Stimulated activated CD4-positive, alpha-beta T cell treated with anti-CD3 and anti-CD28 coated beads, Interleukin-1b, Interleukin-23, amount 100 ng/mL, for 1 hour (primary cell): ENCODE measurements at places on chromosomes 7 and 10.

DNA sequence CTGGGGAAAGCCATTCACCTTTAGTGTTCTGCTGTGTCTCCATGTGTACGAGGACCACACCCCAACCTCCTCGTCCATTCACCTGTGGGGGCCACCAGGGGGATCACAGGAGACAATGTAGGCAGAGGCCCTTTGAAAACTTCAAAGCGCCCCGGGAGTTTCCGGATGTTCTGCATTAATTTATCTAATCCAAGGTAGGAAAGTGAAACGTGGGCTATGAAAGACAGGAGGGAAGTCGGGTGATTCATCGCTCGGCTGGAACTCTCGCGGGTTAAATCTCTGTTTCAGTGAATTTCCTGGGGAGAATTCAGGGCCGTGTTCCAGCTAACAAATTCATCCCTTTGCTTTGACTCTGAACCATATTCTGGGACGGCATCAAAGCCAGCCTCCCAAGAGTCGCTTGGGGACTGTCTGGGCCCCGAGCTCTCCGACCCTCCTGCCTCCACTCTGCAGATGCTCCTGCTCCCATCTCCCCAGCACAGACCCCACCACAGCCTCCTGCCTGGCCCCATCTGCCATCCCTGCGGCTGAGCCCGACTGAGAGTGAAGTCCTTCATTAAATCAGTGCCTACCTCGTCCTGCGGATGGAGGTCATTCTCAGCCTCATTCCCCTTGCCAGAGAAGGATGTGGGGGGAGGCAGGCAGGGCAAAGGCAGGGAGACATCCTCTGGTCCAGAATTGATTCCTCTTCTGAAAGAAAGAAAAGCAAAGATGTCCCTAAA is 114.1 kb upstream of the CARD11 start:
- DNase-seq, result no peak

DNA sequence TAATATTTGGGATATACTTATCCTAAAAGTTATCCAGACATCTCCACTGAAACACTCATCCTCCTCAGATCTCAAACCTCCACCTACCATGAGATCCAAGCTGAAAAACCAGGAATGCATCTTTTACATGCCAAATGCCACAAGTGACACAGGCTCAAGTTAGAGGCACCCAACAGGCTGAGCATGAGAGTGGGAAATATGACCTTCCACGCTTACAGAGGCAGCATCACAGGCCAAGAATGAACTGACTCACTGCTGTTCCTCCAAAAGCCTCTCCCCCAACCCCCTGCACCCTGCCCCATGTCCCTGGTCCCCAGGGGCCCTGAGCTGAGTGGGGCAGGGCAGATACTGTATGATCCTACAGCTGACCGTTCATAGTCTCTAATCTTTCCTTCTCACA is 4.8 kb upstream of the MTPAP start:
- no peak for DNase-seq

GRCh38 chr10:70379581-70380176 is 2.7 kb downstream of the LRRC20 start:
- DNase-seq, result no peak

GRCh38 chr10:110643035-110643652 is 992 bp upstream of the RBM20 start:
- DNase-seq, result no peak
